ENCODE measurements at places on chromosomes 16 and 17.

DNA sequence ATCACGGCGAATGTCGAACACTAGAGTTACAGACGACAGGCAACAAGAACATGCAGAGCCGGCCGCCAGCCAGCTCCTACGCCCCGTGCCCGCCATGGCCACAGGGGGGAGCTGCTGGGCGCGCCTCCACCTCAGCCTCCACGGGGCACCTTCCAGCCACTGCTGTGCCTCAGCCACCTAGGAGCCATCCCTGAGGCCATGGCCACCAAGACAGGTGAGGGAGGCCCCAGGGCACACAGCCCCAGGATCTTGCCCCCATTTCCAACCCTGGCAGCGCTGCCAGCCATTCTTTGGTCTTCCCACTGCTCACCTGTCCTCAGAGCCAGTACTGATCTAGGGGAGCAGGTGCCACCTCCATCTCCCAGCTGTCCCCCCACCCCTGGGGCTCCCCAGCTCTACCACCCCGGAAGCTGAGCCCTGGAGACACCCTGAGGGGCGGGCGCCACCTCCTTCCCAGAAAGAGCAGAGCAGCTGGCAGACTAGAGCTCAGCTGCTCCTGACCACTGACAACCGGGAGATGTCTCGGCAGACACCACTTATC, 11.8 kb downstream of the GNPTG start:
- DNase-seq = peak; percentile 87

- no peak for DNase-seq
Observed at GRCh38 chr17:79109584-79109983, 35.0 kb downstream of the ENGASE start.

DNA sequence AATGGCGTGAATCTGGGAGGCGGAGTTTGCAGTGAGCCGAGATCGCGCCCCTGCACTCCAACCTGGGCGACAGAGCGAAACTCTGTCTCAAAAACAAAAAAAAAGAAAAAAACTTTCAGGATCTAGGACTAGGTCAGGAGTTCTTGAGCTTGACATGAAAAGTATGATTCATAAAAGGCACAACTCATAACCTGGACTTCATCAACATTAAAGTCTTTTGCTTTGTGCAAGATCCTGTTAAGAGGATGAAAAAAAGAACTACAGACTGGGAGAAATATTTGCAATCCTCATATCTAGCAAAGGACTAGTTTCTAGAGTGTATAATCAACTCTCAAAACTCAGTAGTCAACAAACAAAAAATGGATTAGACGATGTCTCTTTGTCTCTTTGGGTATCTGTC, 40.0 kb downstream of the TBC1D16 start:
- no peak for DNase-seq

GRCh38 chr17:44887971-44888954, 11.0 kb downstream of the EFTUD2 start:
- DNase-seq = no peak

GRCh38 chr16:54006693-54007092, 279.9 kb downstream of the IRX3 start:
- DNase-seq = no peak

GRCh38 chr17:44087319-44087718, 16.8 kb downstream of the G6PC3 start:
- DNase-seq = no peak

DNA sequence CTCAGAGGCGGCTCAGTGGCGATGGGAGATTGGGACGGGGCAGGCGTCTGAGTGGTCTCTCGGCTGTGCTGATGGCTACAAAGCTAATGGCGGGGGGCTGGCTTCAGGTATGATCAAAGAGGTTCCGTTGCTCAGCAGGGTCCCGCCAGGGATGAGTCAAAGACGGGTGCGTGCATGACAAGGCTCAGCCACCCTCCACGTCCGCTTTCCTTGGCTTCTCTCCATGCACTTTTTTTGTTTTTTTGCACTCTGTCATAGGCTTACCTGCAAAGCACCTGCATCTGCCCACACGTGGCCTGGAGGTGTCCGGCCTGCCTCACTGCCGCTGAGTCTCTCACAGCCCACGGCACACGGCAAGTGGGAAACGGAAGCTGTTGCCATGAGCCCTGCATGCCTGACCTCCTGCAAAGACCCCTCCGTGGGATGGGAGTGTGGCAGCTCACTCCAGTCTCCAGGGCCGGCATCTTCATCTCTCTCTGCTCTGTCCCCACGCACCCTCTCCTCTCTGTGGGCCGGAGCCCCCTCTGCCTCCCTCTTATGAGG, 85.5 kb upstream of the ZNF469 start:
- peak; percentile 17 for DNase-seq

DNA sequence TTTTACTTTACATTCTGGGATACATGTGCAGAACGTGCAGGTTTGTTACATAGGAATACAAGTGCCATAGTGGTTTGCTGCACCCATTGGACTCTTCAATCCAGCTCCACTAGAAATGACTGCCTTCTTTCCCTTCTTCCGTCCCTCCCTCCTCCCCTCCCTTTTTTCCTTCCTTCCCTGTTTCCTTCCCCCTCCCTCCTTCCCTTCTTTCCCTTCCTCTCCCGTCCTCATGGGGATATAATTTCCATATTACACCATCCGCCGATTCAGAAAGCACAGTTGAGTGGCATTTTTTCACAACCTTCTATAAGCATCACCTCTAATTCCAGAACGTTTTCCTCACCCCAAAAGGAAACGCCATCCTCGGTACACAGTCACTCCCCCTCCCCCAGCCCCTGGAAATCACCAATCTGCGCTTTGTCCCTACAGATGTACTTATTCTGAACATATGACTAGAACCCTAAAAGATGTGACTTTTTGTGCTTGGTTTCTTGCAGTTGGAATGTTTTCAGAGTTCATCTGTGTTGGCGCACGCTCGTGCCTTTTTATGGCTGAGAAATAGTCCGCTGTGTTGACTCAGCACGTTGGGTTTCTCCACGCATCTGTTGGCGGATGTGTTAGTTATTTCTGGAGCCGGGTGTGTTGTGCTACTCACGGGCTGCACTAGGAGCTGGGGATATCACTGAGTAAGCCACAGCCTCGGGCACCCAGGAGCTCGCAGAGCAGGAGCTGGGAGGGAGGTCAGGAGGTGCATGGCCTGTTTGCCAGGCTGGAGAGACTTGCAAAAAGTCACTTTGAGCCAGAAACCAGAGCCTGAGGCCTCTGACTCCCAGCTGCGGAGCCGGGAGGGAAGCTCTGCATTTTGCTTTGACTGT, 336.4 kb downstream of the SEC14L1 start:
- peak; percentile 94 for DNase-seq

- no peak for DNase-seq
Observed at GRCh38 chr16:77009453-77009852, 181.5 kb upstream of the MON1B start.

DNA sequence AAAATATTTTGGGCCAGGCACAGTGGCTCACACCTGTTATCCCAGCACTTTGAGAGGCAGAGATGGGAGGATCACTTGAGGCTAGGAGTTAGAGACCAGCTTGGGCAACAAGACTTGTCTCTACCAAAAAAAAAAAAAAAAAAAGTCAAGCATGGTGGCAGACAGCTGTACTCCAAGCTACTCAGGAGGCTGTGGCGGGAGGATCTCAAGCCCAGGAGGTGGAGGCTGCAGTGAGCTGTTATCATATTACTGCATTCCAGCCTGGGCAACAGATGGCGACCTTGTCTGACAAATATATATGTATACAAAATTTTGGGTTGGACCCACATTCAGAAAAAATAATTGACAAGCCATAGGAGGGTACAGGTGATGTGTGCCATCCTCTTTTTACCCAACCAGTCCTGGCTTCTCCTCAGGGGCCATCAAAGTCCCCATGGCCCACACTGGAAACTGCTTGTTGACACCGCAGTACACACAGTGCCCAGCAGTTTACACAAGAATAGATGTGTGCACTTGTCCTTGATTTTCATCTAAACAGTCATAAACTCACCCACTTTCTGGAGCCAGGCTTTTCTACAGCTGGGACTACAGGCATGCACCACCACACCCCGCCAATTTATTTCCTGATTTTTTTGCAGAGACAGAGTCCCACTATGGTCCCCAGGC, 1.7 kb downstream of the CES2 start:
- DNase-seq = no peak

GRCh38 chr17:13793951-13794350, 192.2 kb upstream of the HS3ST3A1 start:
- DNase-seq = no peak

GRCh38 chr16:27624154-27625049, 74.5 kb downstream of the KATNIP start:
- DNase-seq = no peak

GRCh38 chr17:28515518-28515917, 9.4 kb downstream of the FOXN1 start:
- no peak for DNase-seq

DNA sequence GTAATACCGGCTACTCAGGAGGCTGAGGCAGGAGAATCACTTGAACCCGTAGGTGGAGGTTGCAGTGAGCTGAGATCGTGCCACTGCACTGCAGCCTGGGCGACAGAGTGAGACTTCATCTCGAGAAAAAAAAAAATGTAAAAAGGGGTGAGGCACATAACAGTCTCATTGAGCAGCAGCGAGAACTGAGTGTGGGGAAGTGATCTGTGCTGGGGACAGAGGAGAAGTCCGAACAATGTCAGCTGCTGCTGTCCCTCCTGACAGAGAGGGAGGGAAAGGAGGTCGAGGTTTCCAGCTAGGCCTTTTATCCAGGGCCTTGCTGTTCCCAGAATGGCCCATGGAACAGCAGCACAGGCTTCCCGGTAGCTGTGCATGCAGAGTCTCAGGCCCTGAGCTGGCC, 14.0 kb downstream of the C16orf74 start:
- no peak for DNase-seq

DNA sequence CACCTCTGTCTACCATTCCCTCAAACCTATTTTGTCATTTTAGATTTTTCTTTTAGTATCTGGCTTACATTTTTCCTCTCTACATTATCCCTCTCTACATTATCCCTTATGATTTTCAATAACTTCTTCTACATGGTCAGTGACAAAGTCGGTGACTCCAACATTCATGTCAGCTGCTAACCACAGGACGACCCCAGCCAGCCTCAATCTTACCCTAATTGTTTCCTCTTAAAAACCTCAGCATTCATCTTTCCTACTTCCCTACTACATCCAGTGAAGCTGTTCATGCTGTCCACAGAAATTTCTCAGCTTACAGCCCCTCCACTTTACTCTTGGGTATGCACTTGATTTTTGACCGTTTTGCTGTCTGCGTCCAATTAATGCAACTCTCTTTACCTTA, 8.3 kb downstream of the MYH10 start:
- DNase-seq = no peak

DNA sequence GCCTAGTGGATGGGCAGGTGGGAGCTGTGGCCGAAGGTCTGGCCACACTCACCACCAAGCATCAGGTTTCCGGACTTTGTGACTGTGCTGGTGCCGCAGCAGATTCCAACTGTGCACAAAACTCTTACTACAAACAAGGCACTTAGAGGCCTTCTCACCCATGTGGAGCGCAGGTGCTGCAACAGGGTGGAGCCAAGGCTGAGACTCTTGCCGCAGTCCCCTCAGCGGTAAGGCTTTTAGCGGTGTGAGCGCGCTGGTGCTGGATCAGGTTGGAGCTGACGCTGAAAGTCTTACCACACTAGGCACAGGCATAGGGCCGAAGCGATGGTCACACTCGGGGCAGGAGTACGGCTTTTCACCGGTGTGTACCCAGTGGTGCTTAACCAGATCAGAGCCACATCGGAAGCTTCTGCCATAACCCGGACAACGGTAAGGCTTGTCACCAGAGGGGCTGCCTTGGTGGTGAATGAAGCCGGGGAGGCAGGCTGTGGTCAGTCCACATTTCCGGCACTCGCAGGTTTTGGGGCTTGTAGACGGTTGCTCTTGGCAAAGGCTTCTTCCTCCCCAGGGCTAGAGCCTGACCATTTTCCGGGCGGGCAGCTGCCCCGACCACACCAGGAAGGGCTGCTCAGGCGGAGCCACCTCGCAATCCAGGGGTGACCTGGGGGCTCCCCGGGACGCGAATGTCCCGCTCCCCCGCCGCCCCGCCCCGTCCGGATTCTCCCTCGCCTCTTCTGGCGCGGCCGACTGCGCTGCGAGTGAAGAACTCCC, 1.0 kb upstream of the ARMC5 start:
- DNase-seq = peak; percentile 73

DNA sequence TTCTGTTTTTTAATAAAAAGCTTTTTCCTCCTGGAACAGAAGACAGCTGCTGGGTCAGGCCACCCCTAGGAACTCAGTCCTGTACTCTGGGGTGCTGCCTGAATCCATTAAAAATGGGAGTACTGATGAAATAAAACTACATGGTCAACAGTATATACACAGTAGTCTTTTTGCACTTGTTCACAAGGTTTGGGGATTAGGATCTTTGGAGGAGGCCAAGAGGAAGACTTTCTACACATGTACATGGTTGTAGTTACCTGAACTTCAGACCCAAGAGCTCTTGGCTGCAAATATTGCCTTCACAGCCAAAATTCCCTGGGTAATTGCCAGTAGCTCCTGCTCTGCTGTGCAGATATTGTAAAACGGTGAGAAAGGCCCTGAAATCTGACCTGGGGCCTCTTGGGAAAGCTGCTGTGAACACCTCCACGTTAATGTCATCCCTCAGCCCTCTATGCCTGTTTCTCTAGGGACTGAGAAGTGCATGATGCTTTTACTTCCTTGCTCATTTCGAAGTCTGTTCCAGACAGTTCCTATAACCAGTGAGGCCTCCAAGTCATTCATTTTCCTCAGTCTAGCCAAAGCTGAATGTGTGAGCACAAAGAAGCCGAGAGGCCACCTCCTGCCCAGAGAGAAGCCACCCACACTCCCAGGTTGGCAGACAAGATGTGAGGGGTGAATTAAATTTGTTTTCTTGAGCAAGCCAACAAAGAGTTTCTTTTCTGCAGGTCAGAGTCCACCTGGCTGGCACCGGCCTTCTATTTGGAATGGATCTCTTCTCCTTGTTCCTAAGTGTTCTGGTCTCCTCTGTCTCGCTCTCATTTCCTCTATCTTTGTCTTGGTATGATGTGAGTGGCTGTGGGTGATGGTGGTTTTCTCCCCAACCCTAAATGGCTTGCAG, 15.9 kb downstream of the ANKRD40 start:
- no peak for DNase-seq

DNA sequence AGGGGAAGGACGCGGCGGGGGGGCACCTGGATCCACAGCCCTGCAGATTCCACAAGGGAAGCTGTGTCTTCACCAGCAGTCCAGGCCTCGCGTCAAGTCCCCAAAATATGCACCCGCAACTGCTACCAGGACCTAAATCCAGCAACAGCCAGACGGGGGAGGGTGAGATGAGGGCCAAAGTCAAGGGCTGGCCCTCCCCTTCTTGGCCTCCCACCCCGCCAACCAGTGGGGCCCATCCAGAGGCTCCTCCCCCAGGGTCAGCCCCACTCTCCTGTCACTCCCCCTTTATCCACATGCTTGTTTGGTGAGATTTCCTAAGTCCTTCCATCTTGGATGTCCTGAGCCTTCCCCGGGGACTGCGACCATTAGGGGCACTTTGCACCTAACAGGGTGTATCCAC, 138.7 kb downstream of the ENGASE start:
- no peak for DNase-seq

GRCh38 chr16:68257251-68257905, 6.9 kb upstream of the SLC7A6 start:
- no peak for DNase-seq

- DNase-seq = peak; percentile 42
Observed at GRCh38 chr17:67993998-67994361, 2.3 kb downstream of the C17orf58 start.

GRCh38 chr16:65689726-65690125, 567.9 kb upstream of the CDH11 start:
- DNase-seq = no peak

- DNase-seq = no peak
Observed at GRCh38 chr17:48575066-48575582, 3.0 kb downstream of the HOXB4 start.
